ENCODE measurements at places on chromosomes 7 and 10. TPM values are rescaled to one million over a fixed set of nuclear protein-coding genes. Genes with fewer than 3 reads are reported as not detected.

Gene EBLN1
- total RNA-seq, result not detected

Gene CFAP69
- 0.95 TPM for total RNA-seq

Gene C10orf62
- total RNA-seq, result not detected

Gene ENO4
- 0.14 TPM for total RNA-seq

Gene LIPJ
- total RNA-seq, result not detected

Gene OR2A12
- total RNA-seq, result not detected

Gene PNLIPRP1
- not detected for total RNA-seq

Gene IRF5
- 0.81 TPM for total RNA-seq

Gene FAM200A
- total RNA-seq, result 5.8 TPM

Gene C10orf71
- total RNA-seq, result not detected

All from foreskin keratinocyte (primary cell).